Activated CD4-positive, alpha-beta memory T cell treated with anti-CD3 and anti-CD28 coated beads, Interleukin-2, amount 10 ng/mL, durations not matched to agents 7 days and 5 days (primary cell): ENCODE measurements at places on chromosomes 7 and 10. TPM values are rescaled to one million over a fixed set of nuclear protein-coding genes. Genes with fewer than 3 reads are reported as not detected.

DNAJC30 gene
- 5.9 TPM for total RNA-seq

CYP3A4 gene
- total RNA-seq = not detected

PDE1C gene
- total RNA-seq = not detected

HSPB1 gene
- total RNA-seq = 33.7 TPM

TIMM23 gene
- total RNA-seq = 48.2 TPM

MBL2 gene
- not detected for total RNA-seq

CALHM3 gene
- 0.48 TPM for total RNA-seq

- peaks cover 4% of the 10 kb centered on the region for H3K4me1 ChIP-seq
- DNase-seq = no peak
- H3K27me3 ChIP-seq = peaks cover 9% of the 10 kb centered on the region
- no peak overlapping the region for H3K27ac ChIP-seq
These were observed 39.1 kb downstream of the GOLGA7B start for GRCh38 chr10:97888641-97889262.

DNA sequence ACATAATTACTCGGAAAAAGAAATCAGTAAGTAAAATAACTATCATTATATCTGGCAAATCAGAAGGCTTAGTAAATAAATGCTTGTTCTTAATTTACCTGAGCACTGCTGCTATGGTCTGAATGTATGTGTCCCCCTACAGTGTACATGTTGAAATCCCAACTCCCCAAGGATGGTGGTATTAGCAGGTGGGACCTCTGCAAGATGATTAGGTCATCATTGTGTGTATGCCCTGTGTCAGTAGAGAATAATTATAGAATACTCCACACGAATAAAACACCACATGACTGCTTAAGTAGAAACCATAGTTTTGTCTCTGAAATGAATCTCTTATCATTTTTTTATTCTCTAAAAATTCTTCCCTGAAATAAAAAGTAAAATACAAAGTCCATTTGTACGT, 101.6 kb downstream of the RNF133 start:
- H3K36me3 ChIP-seq = no peaks in the 10 kb centered on the region
- no peak overlapping the region for H3K4me3 ChIP-seq
- H3K27ac ChIP-seq = no peak overlapping the region
- no peaks in the 10 kb centered on the region for H3K27me3 ChIP-seq
- no peak for DNase-seq
- H3K4me1 ChIP-seq = no peaks in the 10 kb centered on the region

DNA sequence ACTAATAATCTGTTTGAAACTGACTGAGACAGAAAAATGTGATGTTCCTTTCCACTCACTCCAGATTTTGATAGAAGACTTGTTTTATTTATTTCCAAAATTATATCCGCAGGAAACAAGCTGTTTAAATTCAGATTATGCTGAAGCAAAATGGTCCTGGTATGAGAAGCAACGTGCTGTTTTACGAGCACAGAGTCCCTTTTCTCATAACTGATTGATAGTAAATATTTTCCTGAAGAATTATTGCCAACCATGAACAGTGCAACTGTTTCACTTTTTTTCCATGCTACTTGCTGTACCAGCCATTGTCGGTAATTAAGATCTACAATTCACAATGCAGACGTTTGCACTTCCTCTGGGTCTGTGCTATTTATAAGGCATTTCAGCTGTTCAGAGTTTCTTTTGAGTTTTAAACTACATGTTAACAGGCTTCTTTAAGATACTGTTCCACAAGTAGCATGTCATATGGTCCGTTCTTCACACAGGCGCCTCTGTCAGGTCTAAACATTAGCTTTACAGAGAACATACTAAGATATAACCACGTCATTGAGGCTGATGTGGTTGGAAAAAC, 103.8 kb downstream of the POLL start:
- DNase-seq = no peak
- H3K4me1 ChIP-seq = no peaks in the 10 kb centered on the region
- H3K27ac ChIP-seq = no peak overlapping the region

GRCh38 chr10:84739641-84740040, 411.3 kb downstream of the CCSER2 start:
- peaks cover 3% of the 10 kb centered on the region for H3K27me3 ChIP-seq
- H3K4me1 ChIP-seq = no peaks in the 10 kb centered on the region
- H3K4me3 ChIP-seq = no peak overlapping the region
- DNase-seq = no peak
- H3K36me3 ChIP-seq = no peaks in the 10 kb centered on the region

DNA sequence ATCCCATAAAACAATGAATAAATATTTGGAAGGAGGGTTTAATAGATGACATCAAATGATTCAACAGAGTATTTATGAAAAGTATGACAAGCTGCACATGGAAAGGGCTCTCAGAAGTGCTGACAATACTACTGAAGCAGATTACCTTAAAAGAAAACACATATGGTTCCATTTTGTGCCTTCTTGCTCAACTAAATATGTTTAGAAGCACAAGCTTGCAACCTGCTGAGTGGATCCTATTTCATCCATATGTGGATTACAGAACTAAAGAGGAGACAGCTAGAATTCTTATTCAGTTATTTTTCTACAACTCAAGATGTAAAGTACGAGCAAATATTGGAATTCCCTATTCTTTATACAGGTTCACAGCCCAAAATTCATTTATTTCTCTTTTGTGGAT, 340.6 kb downstream of the TFEC start:
- no peak for DNase-seq
- H3K4me3 ChIP-seq = no peak overlapping the region
- no peaks in the 10 kb centered on the region for H3K4me1 ChIP-seq
- H3K27ac ChIP-seq = no peak overlapping the region
- H3K36me3 ChIP-seq = no peaks in the 10 kb centered on the region
- no peaks in the 10 kb centered on the region for H3K27me3 ChIP-seq

DNA sequence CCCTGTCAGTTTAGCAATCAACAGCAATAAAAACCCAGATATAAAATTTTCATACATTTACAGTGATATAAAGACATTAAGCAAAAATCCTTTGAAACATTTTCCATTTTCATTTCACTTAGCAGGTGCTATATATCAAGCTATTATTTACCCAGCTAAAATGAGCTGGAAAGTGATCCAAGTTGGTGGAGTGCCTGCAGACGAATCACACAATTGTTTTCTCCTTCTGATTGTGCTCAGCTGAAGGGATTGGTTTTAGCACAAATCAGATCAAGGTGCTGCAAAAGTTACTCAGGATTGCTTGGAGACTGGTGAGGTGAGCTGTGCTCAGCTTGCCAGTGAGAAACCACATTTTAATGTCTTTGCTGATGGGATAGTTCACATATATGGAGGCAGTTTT, 138.1 kb downstream of the LRMDA start:
- H3K4me1 ChIP-seq = no peaks in the 10 kb centered on the region
- no peak overlapping the region for H3K27ac ChIP-seq
- H3K36me3 ChIP-seq = no peaks in the 10 kb centered on the region
- no peak for DNase-seq

DNA sequence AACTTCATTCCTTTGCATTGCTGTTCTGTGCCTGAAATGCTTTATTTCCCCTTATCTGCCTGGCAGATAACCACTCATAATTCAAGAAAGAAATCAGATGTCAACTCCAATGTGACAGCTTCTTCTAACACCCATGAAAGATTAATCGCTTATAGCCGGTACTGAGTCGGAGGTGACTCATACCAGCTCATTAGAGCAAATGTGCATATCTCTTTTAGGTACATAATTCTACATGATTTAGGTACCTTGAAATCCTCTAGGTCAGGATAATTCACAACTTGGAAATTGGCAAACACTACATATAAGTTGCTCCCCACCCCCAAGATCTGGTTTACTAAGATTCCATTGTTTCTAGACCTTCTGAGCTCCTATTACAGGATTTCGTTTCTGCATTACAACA, 554.4 kb upstream of the SORCS1 start:
- no peaks in the 10 kb centered on the region for H3K27me3 ChIP-seq
- H3K27ac ChIP-seq = no peak overlapping the region
- H3K36me3 ChIP-seq = no peaks in the 10 kb centered on the region
- no peak overlapping the region for H3K4me3 ChIP-seq

DNA sequence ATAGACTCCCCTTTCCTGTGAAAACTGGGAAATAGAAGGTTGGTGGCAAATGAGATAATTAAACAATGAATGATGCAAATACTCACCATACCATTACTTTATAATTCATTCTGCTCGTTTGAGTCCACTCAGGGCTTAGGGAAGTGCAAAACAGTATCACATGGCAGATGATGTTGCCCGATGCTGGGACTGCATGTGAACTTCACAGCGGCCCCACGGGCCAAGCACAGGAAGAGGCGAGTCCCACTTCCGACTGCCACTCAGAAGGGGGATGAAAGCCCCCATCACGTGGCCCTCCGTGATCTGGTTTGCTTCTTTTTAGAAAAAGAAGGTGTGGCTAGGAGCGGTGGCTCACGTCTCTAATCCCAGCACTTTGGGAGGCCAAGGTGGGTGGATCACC, 71.5 kb downstream of the PRPF18 start:
- H3K4me1 ChIP-seq = peaks cover 10% of the 10 kb centered on the region
- no peaks in the 10 kb centered on the region for H3K27me3 ChIP-seq
- DNase-seq = no peak
- H3K4me3 ChIP-seq = no peak overlapping the region

- peaks cover 34% of the 10 kb centered on the region for H3K36me3 ChIP-seq
- peaks cover 55% of the 10 kb centered on the region for H3K4me1 ChIP-seq
- H3K27ac ChIP-seq = peak within 1 kb of the TSS; percentile 98
- peak within 1 kb of the TSS; percentile 94 for H3K4me3 ChIP-seq
- H3K27me3 ChIP-seq = no peaks in the 10 kb centered on the region
- peak; percentile 87 for DNase-seq
These were observed at the start of gene KBTBD2 for GRCh38 chr7:32891043-32891799. Gene KBTBD2, minus strand, starts transcription at chr7:32891760. Its CDS starts 12,156 bp downstream, at chr7:32879604.

DNA sequence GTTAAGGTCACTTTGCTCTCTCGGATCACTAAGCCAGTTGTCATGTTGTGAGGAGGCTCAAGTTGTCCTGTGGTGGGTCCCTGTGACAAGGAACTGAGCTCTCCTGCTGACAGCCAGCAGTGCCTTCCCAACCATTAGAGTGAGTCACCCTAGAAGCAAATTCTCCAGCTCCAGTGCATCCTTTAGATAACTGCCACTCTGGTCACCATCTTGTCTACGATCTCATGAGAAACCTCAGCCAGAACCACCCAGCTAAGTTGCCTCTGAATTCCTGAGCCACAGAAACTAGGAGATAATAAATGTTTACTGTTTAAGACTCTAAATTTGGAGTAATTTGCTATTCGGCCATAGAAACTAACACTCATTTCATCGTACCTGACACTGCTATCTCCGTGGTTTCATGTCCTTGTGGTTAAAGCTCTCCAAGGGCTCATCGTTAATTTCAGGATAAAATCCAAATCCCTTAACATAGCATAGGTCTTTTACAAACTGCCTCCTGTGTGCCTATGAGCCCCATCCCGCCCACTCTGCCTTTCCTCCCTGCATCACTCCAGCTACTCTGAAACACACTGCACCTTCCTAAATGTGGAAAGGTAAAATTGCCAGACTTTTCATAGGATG, 56.5 kb upstream of the WIPF3 start:
- DNase-seq = no peak
- H3K36me3 ChIP-seq = no peaks in the 10 kb centered on the region
- H3K4me3 ChIP-seq = no peak overlapping the region
- no peak overlapping the region for H3K27ac ChIP-seq

GRCh38 chr7:47807126-47807525, 141.1 kb downstream of the PKD1L1 start:
- no peaks in the 10 kb centered on the region for H3K36me3 ChIP-seq
- no peak overlapping the region for H3K27ac ChIP-seq
- no peak overlapping the region for H3K4me3 ChIP-seq
- H3K27me3 ChIP-seq = peaks cover 2% of the 10 kb centered on the region
- no peaks in the 10 kb centered on the region for H3K4me1 ChIP-seq

- no peaks in the 10 kb centered on the region for H3K4me1 ChIP-seq
- H3K27ac ChIP-seq = no peak overlapping the region
These were observed 63.5 kb downstream of the PRKAG2 start for GRCh38 chr7:151813445-151813844.

DNA sequence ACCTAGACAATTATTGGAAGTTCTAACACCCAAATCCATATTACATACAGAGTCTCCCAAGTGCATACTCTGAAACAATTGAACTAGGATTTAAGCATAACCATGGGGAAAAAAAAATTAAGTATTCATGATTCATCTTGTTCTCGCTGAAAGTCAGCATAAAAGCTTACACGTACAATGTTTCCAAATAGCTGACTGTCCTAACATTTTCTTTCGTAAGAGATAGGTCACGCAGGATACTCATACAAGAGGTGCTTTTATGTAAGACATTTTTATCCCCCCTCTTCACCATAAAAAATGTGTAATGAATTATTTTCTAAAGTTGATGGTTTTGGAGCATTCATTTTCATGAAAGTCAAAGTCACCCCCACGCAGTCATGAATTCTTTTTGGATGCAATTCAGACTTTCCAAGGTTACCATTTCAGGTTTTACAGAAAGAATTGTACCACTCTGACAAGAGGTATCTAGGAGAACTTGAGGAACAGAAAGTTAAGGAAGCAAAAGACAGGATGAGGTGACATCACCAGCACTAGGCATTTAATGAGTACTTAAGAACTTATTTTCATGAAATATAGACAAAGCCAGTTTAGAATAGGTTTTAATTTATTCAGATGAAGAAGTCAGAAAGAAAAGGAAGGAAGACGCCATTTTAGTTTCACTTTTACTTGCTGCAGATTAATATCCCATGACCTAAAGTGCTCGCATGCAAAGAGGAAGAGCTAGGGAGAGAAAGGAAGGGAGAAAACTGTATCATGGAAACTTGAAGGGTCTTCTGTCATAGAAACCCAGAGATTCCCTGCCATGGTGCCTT, 55.8 kb downstream of the TMEM26 start:
- peaks cover 9% of the 10 kb centered on the region for H3K4me1 ChIP-seq
- peak overlapping the region; percentile 46 for H3K4me3 ChIP-seq
- H3K27me3 ChIP-seq = peaks cover 2% of the 10 kb centered on the region

- no peak for DNase-seq
- peaks cover 59% of the 10 kb centered on the region for H3K4me1 ChIP-seq
- H3K4me3 ChIP-seq = no peak overlapping the region
- H3K36me3 ChIP-seq = peaks cover 80% of the 10 kb centered on the region
- no peaks in the 10 kb centered on the region for H3K27me3 ChIP-seq
- no peak overlapping the region for H3K27ac ChIP-seq
These were observed 9.4 kb downstream of the MTG1 start for GRCh38 chr10:133403359-133403758.

- DNase-seq = peak; percentile 27
- no peak overlapping the region for H3K27ac ChIP-seq
- no peaks in the 10 kb centered on the region for H3K27me3 ChIP-seq
- no peak overlapping the region for H3K4me3 ChIP-seq
- H3K4me1 ChIP-seq = peaks cover 7% of the 10 kb centered on the region
These were observed 51.9 kb downstream of the DENND11 start for GRCh38 chr7:141649865-141650634.
